ENCODE measurements at places on chromosomes 1 and 21.

GRCh38 chr1:165532053-165532452 is 11.7 kb upstream of the LRRC52 start:
- DNase-seq, result no peak

GRCh38 chr1:112529301-112529700 is 20.5 kb downstream of the WNT2B start:
- no peak for DNase-seq

- DNase-seq, result no peak
Observed at GRCh38 chr1:56954664-56955063, 11.2 kb downstream of the C8B start.

DNA sequence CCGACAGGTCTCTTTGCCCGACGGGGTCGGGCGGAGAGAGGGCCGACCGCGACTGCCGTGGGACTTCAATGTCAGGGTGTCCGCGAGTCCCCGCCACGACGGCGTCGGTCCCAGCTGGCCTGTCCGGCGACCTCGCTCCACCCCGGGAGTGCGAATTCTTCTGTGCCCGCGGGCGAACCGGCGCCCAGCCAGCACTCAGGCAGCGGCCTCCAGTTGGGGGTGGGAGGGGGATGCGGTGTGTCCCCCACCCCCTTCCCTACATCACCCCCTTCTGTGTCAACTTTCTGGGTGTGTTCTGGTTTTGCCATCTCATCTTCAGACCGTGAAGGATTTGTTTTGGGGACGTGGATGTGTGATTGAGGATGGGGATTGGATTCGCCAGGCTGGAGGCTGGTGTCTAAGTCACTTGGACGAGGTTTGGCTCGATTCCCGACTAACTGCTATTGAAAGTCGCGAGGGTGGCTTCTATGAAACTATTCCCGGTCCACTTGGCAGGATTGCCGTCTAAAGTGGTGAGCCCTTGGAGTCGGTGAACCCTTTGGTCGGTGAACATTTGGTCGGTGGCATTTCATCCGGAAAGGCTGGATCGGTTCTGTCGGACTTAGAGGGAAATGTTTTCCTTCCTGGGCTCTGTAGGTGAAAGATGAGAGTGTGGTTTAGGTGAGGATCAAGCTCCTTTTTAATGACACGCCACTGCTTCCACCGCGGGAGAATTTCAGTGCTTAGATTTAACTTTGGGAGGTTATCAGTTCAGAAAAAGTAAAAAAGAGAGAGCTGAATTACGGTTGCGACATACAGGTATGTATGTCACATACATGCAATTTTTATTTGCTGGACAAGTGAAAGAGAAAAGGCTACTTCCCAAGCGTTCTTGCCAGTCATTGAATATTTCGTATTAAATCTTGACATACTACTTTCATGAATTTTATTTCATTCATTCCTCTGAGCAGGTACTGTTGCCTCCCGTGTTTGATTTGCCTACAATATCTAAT is 771 bp downstream of the ABCD3 start:
- peak; percentile 3 for DNase-seq

DNA sequence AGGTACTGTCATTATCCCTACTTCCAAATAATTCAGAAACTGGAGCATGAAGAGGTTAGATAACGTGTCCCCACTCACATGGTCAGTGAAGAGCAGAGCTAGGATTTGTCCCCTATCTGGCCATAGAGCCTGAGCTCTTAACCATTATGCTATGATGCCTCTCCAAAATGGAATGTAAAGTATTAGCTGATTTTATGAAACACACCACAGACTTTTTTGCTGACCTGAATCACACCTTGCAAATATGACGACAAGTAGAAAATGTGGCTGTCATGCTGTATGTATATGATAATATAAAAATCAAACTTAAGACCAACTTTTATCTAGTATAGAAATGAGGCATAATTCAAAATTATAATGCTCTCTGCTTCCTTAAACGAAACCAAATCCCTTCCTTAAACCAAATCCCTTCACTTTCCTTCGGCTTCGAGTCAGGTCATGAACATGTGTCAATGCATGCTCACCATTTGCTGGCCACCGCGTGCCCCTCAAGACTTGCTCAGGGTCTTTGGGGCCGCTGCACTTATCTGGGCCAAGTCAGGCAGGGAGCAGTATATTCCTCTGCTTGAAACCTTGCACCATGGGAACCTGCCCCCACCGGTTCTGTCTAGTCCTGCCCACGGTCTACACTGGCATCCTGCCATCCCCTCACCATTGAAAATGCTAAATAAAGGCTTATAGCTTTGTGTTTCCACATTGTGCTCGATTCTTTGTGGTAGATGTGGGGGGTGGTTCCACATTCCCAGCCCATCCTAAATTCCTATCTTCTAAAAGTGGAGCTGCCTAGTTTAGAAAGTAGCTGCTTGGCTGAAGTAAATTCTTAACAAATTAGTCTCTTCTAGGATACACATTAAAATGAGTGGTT is 1.6 kb upstream of the TMCC2 start:
- no peak for DNase-seq

GRCh38 chr1:55650444-55650843 is 435.3 kb upstream of the USP24 start:
- DNase-seq, result no peak

DNA sequence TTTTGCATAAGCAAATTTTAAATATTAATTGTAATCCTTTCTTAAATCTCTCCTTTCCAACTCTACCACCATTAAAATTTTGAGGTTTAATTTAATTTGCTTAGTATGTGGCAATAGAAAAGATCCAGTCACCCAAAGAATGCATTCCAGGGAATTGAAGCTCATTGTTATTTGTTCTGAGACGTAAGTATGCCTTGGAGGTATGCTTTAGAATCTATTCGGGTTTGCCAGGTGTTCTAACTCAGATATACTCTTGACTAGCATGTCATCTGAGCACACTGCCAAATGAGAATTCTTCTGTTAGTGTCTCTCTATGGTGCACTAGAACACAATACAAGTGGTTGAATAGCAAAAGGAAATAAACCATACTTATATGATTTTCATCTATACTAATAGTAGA is 813.6 kb upstream of the ADGRL2 start:
- no peak for DNase-seq

GRCh38 chr21:44892536-44893277 is 19.2 kb upstream of the PTTG1IP start:
- peak; percentile 53 for DNase-seq

DNA sequence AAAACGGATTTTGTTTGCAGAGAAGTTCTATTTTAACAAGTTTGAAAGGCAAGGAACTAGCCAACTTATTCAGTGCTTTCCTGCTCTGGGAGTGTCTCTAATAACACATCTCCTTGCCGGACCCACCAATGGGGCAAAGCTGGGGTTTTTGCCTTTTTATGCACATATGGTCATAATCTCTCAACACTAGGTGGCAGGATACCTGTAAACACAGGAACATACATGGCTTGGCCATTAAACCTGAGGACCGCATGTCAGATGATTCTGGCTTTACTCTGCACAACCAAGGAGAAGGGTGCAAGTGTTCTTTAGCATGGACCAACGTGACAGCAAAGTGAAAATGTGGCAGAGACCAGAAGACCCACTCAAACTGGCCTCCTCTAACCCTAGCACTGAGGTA is 4.9 kb downstream of the TMEM9 start:
- DNase-seq, result no peak

GRCh38 chr1:199954699-199955098 is 72.8 kb upstream of the NR5A2 start:
- DNase-seq, result no peak

DNA sequence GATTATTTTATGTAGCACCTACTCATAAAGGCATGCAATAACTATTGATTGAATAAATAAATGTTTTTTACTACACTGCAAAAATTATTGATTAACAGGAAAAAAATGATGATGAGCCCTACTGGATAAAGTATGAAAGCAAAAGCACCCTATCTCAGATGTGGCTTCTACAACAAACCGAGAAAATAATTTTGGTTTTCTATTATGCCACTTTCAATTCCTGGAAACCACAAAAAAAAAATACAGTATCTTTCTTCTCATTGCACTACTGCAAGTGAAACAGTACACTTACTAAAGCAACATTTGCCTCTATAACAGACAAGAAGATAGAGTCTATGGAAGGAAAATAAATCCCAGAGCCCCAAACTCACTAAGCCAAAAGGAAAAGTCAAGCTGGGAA is 1882.4 kb downstream of the NCAM2 start:
- DNase-seq, result no peak

DNA sequence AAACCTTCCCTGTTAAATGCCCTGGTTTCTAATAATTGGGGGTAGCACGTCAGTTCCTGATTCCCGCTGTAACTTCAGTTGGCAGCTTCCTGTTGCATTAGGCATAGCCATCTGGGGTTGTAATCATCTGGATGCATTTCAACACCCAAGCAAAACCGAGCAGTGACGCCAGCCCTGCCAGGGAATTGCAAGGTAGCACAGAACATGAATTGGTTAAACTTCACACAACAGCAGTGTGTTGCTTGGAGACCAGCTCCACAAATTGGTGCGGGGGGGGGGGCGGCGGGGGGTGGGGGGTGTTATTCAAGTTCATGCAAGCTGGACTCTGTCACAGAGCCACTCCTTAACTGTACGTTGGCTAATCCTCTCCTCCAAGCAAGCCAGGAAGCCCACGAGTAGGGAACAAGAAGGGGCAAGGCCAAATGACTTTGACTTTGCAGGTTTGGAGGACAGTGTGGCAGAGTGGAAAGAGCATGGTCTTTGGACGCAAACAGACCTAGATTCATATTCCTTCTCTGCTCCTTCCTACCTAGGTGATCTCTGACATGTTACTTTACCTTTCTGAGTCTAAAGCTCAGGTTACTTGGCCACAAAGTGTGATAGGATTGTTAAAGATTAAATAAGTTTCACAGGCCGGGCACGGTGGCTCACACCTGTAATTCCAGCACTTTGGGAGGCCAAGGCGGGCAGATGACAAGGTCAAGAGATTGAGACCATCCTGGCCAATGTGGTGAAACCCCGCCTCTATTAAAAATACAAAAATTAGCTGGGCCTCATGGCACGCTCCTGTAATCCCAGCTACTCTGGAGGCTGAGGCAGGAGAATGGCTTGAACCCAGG is 4.7 kb downstream of the LAX1 start:
- no peak for DNase-seq

Data from stimulated activated CD4-positive, alpha-beta T cell treated with anti-CD3 and anti-CD28 coated beads, TNF-alpha, amount 100 ng/mL, for 1 hour (primary cell).